ENCODE measurements at places on chromosomes 5 and 9.

- DNase-seq, result no peak
These were observed 25.9 kb downstream of the NDFIP1 start for GRCh38 chr5:142134331-142135010.

DNA sequence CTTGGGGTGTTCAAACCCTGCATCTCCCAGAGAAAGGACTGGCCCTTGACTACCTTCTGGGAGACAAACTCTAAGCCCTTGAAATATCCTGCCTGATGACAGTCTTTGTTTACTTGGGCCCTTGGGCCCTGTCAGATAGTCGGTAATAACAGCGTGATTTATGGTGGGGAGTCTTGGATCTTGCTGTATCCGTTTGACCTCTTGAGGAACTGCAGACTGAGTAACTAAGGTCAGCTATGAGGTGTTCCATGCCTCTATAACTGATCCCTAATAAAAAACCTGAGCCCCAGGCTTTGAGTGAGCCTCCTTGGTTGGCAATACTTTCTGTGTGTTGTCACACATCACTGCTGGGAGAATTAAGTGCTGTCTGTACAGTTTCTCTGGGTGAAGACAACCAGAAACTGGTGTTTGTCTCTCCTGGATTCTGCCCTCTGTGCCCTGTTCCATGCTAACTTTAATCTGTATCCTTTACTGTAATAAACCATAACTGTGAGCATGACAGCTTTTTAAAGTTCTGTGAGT is 56.2 kb upstream of the ANKRD33B start:
- DNase-seq, result no peak

DNA sequence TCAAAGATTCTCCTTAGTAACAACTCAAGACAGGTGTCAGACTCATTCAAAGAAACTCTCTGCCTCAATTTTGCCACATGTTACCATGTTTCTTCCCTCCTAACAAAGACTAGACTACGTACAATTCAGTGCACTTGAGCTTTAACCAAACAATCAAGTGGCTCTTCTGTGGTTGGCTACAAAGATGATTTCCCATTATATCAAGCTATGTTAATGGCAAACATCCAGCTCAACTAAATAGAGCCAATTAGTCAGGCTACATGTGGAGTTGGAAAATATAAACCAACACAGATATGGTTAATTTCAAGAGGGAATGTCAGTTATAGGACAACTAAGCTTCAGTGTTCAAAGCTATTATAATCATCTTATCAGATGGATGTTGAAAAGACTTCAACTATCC is 29.2 kb upstream of the ADRA1B start:
- no peak for DNase-seq

DNA sequence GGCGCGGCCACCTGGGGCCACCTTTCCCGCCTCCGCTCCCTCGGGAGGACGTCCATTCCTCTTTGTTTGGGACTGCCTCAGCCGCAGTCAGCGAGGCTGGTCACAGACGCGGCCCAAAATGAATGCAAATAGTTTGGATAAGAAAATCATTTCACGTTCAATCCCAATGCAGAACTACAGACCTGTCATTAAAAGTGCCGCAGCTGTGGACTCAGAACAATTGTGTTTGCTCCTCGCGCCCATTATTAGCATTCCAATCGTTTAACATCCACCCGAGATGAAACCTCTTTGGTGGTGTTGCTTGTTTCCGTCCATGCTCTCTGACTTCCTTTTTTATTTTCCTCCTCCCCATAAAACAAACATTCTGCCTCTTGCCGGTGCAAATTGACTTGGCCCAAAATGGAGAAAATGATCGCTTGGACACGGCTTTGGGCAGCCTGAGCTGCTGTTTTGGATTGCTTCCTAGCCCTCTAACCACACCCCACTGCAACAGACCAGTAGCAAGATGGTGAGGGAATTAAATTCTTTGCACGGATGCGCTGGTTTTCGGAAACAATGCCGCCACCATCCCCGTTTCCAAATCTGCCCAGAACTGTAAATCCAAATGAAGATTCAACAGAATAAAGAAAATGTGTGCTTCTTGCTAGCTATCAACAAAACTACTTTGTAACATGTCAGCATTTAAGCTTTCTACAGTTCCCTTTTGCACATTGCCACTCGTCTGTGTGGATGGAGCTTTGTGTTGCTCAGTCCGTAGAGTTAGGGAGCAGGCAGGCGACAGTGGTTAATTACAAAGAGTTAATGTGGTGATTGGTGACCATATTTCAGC is 784 bp downstream of the NLN start:
- DNase-seq, result no peak

- DNase-seq, result no peak
These were observed 48.9 kb upstream of the SLC2A8 start for GRCh38 chr9:127347831-127348776.

GRCh38 chr5:103422756-103423155 is 139.8 kb downstream of the NUDT12 start:
- DNase-seq, result no peak

- DNase-seq, result no peak
These were observed 147.4 kb downstream of the TRIM36 start for GRCh38 chr5:115022303-115022702.

DNA sequence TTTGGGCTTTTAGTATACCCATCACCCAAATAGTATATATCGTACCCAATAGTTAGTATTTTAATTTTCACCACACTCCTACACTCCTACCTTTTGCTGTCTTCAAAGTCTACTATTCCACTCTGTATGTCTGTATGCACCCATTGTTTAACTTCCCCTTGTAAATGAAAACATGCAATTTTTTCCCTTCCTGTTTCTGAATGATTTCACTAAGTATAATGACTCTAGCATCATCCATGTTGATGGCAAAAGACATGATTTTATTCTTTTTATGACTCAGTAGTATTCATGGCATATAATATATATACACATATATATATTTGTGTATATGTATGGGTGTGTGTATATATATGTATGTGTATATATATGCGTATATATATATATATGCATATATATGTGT is 63.1 kb upstream of the FAM174A start:
- DNase-seq, result no peak

DNA sequence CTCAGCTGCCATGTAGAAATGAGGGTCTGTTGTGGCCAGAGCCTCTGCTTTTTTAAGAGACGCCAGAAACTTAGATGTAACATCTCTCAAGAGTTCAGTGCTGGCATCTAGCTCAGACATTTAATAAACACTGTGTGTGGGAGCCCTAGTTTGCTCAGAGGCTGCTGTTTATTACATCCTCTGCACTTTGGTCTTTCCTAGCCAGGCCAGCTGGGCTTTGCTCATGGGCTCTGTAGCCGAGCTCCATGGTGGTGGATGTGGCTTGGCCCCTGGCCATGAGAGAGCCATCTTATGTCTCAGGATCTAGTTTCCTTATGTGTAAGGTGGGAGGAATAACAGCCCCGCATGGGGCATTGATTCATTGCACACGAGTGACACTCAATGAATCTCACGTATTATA is 30.0 kb downstream of the ARHGEF37 start:
- no peak for DNase-seq

DNA sequence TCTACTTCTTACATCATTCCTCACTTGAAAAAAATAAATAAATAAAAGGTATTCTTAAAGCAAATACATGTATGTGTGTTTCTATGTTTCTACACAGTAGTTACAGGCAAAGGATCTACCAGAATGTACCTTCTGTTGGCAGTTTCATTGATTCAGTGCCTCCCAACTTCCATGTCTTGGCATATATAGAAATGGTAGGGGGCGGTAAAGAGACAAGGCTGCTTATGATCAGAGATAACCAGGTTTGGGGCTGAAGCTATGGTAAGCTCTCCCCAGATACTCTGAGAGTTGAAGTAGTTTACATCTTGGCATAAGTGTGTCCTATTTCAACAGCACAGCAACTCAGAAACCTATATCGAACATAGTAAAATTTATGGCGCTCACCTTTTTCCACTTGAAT is 1075.4 kb upstream of the C9orf72 start:
- no peak for DNase-seq

DNA sequence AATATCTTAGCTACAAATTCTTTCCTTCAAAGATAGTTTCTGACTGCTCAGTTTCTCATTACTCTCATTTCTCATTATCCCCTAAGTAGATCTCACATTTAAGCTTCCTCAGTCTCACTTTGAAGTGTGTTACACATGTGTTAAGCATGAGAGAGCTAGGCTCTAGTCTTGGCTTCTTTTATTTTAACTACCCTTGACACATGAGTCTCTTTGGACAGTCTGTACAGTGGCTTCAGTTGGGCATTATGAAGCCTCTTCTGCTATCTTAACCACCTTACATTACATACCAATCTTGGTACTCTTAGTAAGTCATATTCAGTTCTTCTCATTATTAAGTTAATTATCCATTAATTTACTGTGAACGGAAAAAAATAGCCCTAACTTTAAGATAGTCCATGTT is 232.5 kb downstream of the FBXL17 start:
- DNase-seq, result no peak

- DNase-seq, result no peak
These were observed 209.2 kb upstream of the IRX4 start for GRCh38 chr5:2091921-2092320.

- no peak for DNase-seq
These were observed 27.8 kb downstream of the MLANA start for GRCh38 chr9:5918460-5918859.

GRCh38 chr5:151345187-151345807 is 2.1 kb downstream of the SLC36A2 start:
- no peak for DNase-seq

DNA sequence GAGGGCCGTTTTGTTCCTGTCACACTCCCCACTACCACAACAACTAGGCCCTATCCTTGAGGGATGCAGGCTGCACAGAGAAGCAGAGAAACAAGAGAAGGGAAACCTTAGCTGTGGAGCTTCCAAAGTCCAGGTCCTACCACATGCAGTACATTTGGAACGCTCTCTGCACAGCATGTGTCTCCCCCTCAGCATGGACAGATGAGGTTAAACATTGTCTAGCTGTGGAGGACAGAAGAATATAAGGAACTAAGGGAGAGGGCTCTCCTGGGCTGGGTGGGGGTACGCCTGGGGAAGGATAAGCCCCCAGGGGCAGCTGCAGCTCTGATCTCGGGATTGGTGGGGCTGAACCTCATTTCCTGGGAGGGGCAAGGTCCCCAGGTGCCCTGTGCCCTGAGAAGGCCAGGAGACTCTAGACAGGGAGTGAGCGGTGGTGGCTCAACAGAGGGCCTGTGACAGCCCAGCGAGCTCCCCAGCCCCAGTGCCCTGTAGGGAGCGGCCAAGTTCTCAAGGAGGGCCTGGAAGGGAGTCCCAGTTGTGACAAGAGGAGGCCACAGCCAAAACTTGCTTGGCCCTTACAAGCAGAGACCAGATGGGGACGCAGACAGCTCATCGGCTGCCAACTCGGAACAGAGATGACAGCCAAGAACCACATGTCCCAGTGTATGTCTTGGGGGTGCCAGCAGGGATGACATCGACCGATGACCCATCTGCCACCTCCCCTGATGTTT is 30.1 kb downstream of the TSPAN17 start:
- no peak for DNase-seq

GRCh38 chr9:92617195-92617813 is 52.6 kb downstream of the IPPK start:
- DNase-seq, result no peak

DNA sequence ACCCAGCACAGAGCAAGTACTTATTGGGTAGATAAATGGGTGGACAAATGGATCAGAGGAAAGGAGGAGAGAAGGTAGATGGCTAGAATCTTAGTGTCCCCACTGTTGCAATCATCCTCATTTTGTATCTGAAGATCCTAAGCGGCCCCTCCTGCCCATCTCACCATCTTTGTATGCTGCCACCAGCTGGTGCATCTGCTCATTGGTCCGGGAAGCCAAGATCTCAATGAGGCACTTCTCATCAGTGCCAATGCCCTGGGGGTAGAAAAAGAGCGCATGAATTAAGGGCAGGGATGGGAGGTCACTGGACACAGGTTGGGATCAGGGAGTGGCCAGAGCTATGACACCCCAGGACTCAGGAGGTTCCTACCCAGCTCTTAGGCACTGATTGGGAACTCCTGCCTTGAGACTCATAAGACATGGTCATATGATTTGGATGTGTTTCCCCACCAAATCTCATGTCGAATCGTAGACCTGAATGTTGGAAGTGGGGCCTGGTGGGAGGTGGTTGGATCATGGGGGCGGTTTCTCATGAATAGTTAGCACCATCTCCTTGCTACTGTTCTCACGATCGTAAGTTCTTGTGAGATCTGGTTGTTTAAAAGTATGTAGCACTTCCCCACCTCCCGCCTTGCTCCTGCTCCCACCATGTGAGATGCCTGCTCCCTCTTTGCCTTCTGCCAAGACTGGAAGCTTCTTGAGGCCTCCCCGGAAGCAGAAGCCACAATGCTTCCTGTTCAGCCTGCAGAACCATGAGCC is 20.3 kb downstream of the ANXA6 start:
- no peak for DNase-seq

DNA sequence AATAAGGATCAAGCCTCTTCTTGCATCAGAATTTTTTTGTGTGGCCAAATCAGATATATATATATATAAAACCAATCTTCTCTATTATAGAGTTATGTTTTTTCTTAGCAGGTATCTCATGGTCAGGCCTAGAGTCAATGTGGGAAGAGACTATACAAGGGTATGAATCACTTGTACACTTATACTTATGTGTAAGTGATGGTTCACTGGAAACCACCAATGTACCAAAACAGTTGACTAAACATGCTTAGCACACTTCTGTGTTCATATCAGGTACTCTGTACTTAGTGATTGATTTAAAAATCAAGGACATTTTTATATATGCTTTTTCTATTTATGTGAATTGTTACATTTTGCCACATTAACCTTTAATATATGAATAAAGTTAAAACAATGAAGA is 92.6 kb downstream of the CWC27 start:
- no peak for DNase-seq

DNA sequence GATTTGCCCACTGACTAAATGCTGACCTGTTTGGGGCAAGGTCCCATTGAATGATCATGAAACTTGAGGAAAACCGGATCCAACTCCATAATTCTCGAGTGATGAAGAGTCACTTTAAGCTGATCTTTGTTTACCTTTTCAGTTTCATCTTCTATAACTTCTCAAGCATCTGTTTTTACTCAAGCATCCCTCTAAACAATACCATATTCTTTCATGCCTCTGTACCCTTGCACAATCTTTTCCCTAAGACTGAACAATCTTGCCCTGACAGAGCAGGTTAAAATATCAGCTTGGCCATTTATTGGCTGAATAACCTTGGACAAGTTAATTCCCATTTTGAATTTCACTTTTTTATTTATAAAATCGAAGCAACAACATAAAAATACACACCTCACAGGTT is 39.8 kb downstream of the TYRP1 start:
- DNase-seq, result no peak

DNA sequence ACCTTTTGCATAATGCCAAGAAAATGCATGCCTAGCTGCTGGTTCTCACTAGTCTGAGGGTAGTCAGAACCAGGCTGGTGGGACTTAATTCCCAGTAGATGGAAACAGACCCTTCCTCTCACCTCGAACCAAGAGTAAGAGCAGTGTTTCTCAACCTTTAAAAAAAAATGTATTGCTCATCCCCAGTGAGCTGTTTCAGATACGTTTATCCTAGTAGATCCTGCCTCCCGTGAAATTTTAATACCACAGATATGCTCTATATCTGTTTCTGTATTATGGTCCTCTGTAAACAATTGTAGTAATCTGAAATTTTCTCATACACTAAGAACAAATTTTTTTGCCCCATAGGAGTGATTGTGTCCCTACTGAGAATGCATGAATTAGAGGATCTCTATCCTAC is 86.2 kb downstream of the TEK start:
- DNase-seq, result no peak
